ENCODE measurements at places on chromosomes 1 and 21.

DNA sequence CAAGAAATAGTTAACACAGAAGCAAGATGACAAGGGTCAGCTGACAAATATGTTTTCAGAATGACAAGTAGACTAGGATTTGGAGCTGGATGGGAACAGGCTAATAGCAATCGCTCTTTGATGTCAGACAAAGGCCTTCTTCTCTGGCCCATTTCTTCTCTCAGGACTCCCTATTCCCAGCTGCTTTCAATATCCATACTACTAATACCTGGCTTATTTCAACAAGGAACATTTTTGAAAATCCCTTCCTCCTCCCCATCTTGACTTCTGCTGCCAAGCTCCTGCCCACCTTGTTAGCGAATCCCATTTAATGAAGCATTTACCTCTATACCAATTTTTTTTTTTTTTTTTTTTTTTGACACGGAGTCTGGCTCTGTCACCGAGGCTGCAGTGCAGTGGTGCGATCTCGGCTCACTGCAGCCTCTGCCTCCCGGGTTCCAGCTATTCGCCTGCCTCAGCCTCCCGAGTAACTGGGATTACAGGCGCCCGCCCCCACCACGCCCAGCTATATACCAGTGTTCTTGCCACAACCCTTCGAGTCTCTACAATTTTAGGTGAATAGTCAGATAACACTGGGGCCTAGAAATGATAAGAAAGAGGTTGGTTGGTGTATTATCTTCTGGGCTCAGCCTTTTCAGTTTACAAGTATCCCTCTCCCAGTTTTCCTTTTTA lies 68.4 kb downstream of the MACF1 start:
- DNase-seq, result no peak

DNA sequence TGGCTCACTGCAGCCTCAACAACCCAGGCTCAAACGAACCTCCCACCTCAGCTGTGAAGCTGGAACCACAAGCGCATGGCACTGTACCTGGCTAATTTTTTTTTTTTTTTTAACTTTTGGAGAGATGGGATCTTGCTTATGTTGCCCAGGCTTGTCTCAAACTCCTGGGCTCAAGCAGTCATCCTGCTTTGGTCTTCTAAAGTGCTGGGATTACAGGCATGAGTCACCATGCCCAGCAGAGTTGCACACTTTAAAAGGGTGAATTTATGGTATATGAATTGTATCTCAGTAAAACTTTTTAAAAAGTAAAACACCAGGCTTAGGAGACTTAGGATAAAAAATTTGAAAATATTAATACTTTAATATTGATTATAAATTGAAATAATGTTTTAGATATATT lies 99.1 kb downstream of the CLEC20A start:
- DNase-seq, result no peak

DNA sequence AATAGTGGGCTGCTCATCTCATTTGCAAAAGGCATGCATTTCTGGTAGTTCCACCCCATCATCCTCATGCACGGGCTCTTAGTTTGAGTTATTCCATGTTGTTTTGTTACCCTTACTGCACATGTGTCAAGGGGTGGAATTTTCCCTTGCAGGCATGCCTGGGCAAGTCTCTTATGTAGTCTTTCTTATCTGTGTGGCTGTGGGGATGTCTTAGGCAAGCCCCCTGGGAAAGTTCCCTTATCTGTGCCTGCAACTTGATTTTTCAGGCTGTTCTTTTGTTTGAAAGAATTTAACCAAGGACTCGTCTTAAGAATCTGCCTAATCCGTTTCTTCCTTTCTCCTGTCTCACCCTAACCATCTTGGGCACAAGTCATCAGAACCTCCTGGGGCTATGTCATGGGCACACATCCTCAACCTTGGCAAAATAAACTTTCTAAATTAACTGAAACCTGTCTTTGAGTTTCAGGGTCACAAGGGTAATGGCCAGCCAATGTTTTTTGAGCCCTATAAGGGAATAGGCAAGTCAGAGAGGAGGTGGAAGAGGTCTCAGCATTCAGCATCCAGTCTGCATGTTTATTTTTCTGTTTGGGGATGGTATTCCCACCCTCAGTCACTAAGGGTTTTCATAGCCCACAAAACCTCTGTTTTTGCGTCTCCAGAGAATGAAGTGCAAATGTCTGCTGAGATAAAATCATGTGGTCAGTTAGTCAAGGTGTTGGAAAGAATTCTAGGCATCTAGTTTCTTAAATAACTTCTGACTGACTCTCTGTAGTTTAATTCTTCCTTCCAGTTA lies 579.7 kb downstream of the PLA2G4A start:
- DNase-seq, result no peak

DNA sequence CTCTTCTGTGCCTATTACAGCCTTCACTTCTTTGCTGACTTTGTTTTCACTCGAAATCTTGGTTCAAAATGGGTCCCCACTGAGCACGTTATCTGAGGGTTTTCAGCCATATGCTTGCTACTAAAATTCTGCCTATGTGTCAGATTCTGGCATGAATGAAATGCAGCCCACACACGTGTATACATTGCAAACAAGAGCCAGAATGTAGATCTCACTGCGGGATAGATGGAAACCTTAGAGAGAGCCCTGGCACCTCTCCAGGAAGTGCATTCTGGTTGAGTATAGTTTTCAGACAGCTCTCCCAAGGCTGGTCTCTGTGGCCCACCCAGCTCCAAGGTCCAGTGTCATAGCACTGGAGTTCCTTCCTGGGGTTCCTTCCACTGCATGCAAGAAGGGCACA lies 234.7 kb upstream of the GJB5 start:
- no peak for DNase-seq

DNA sequence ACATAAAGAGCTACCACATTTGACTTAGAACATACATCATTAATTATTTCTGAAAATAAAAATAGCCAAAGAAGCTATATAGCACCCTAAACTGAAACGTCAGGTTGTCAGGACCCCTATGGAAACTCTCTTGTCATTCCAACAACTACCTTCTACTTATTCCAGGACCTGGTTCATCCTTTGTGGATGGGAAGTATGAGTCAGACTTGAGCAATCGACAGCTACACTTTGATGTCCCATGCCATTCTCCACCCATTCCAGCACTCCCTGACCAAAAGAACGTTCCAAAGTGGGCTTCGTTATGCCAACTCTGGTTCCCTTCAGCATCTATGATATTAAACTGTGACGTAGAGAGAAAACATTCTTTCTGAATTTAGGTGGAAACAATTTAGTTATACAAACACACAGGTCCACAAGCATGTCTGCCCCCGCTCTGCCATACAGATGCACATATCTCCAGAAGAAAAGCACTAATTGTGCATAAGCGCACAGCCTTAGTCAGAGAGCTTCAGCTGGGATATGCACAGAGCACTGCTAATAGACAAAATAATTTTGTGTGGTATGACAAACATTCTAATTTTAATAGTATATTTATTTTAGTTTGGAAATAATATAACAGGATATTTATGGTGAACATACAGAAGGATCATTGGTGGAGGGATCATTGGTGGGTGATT lies 723.1 kb upstream of the B3GALT2 start:
- DNase-seq, result no peak
